Thoracic aorta (tissue), 2 donors: ENCODE measurements at places on chromosomes 4 and X.

- no peak for DNase-seq
These were observed 519.2 kb upstream of the DIPK2B start for GRCh38 chrX:45719751-45720501.

DNA sequence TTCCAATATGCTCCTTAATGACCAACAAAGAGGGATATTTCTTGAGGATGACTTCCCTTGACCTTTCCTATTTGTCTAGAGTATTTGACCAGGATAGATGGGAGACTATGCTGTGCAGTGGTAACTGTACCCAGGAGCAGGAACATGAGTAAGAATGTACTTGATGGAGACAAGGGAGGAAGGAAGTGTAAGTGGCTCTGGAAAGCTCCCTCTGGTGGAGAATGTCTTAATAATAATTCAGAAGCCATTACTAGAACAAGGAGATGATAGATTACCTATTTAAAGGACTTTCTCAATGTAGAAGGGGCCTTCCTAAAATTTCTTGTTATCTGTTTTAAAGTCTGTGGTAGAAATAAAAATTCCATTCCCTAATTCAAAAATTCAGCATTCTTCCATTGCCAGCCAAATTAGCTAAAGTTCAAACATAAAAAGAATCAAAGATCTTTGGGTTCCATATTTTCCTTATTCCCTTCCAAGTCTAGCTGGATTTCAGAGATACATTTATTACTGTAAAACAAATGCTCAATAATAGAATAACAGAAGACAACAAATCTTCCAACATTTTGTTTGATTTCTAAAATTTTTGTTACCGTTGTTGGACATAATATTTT is 83.8 kb downstream of the GRID2 start:
- DNase-seq, result no peak

- DNase-seq, result no peak
These were observed 73.0 kb downstream of the AFF1 start for GRCh38 chr4:87007528-87008446.

DNA sequence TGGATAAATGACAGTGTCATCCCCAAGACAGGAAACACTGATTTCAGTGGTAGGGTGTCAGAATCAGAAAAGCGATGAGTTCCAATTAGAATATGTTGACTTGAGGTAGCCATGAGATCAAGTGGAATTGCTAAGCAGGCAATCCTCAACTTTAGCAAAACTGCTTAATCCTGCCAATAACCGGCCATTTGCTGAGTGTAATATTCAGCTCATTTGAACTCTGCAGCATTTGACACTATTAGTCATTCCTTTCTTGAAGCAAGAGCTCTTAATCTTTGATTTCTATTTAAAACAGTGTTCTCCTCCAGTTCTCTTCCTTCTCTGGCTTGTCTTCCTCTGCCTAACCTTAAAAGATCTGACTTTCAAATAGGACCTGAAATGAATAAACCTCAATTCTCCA is 68.7 kb upstream of the DCLK2 start:
- DNase-seq, result no peak

GRCh38 chr4:158094413-158095134 is 78.3 kb downstream of the GASK1B start:
- no peak for DNase-seq

- DNase-seq, result peak; percentile 12
These were observed 3.1 kb downstream of the JADE1 start for GRCh38 chr4:128812442-128813235.

DNA sequence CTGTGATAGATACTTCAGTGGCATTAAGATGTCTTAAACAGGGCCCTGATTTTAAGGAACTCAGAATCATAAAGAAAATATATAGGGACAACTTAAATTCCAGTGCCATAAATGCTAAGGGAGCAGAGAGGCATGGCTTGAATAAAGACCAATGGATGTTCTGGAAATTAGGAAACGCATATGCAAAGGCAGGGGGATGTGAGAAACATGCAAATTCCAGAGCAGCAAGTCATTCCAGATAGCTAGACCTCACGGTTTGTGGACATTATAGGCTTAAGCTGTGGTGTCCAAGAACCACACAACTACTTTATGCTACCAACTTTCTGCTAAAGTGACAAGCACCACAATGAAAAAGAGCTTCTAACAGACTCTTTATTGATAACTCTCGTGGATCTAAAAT is 132.6 kb upstream of the ANK2 start:
- no peak for DNase-seq

DNA sequence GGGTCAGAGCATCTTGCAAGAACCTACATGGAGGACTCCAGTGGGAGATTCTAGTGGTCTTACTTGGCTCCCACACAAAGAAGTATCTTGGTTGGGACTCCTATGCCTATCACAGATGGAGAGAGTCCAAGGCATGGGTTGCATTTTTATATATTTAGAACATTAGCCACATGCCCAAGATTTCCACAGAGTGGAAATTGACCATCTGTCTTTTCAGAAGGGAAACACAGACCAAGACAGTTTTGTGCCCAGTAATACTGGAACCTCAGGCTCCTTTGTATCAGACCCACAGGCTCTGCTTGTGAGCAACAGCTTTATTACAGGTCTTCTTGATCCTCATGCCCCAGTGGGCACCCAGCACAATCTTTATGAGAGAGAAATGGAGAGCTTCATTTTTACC is 43.6 kb downstream of the PAGE2 start:
- DNase-seq, result no peak

DNA sequence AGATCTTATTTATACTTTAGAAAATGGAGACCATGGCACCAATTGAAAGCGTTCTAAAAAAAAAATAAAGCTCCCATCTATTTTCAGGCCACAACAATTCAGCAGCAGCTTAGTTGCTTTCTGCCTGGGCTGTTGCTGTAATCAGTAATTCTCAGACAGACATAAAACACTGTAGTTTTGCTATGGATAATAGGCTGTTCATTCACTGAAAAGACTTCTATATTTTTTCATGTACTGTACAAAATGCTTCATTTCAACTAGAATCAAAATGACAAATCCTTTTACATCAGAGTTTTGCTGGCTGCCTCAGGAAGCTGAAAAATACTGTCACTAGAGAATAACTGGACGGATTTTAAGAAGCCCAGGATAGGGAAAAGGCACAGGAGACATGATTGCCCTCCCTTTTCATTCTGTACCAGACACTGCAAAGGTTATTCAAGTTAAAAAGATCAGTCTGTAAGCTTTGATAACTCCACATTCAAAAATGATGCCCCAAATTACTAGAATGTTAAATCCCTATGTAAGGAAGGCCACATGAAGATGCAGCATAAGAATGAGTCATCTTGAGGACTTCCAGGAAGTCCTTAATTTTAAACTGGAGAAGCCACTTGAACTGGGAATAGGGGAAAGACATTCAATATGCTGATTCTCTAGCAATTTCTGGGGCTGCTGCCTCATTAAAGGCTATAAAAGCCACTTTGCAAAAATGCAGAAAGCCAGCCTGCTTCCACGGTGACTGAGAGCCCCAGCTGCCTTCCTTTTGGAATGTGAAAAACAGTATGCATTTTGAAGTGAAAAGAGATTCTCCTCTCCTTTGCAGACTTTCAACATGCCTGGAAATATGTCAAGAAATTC is 403.2 kb upstream of the RASGEF1B start:
- no peak for DNase-seq

DNA sequence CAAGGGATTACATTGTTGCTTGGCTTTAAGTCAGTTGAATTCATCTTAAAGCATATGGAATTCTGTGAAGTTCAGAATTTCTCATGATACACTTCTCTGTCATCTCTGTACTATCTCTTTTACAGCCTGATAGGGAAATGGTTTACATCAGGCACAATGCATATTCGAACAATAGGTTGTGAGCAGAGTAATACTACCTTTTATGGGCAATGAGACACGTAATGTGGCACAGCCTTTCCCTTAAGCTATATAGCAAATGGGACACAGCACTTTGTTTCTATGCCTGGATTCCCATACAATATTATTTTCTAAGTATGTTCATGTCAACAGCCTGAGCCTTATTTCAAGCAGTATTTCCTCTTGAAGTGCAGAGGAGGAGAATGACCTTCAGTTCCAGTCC is 58.4 kb downstream of the SYNPO2 start:
- no peak for DNase-seq

DNA sequence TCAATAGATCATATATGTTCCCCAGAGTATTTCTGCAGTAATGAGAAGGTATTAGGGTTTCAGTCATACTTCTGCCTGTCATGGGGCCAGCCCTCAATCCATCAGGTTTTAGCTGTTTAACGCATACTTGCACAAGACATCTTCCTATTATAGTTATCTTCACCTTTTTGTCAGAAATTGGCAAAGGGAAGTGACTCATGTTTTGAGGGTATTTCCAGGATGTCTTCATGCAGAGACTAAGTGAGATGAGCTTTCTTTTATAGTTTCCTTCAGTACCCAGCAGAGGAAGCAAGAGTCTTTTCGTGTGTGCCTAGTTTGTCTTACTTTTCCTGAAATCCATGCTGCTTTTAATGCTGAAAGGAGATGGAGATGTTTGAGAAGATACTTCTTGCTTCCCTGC is 9.5 kb downstream of the CSTF2 start:
- DNase-seq, result no peak

- DNase-seq, result no peak
These were observed 218.6 kb downstream of the CHM start for GRCh38 chrX:85828771-85829170.

GRCh38 chrX:150605603-150606002 is 37.2 kb downstream of the MTM1 start:
- DNase-seq, result no peak

DNA sequence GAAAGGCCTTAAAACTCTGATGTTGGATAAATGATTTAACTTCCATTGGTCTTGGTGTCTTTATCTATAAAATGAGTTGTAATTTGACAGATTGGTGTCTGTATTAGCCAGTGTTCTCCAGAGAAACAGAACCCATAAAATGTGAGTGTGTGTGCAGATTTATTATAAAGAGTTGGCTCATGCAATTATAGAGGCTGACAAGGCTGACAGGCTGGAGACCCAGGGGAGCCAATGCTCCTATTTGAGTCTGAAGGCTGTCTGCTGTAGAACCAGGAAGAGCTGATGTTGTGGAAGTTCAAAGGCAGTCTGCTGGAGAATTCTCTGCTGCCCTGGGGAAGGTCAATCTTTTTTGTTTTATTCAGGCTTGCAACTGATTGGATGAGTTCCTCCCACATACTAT is 131.7 kb downstream of the SLC4A4 start:
- DNase-seq, result no peak

- no peak for DNase-seq
These were observed 54.1 kb downstream of the PHF8 start for GRCh38 chrX:53990171-53990570.

- no peak for DNase-seq
These were observed 109.1 kb upstream of the BMP3 start for GRCh38 chr4:80921441-80921840.

DNA sequence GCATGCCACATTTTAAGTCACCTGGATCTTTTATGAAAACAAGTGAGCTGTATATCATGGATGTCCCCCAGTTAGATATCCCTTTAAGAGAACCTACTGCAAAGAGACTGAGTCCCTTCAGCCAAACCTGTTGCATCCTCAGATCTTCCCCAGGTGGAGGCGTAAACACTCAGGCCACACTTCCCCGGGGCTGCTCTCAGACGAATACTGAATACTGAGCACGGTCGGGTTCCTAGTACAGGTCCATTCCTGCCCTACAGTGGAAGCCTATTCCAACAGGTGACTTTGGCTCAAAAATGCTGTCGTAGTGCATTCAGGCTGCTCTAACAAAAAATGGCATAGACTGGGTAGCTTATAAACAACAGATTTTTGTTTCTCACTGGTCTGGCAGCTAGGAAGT is 320.2 kb upstream of the CLNK start:
- no peak for DNase-seq

GRCh38 chr4:1010395-1011021 is 918 bp upstream of the FGFRL1 start:
- peak; percentile 50 for DNase-seq

DNA sequence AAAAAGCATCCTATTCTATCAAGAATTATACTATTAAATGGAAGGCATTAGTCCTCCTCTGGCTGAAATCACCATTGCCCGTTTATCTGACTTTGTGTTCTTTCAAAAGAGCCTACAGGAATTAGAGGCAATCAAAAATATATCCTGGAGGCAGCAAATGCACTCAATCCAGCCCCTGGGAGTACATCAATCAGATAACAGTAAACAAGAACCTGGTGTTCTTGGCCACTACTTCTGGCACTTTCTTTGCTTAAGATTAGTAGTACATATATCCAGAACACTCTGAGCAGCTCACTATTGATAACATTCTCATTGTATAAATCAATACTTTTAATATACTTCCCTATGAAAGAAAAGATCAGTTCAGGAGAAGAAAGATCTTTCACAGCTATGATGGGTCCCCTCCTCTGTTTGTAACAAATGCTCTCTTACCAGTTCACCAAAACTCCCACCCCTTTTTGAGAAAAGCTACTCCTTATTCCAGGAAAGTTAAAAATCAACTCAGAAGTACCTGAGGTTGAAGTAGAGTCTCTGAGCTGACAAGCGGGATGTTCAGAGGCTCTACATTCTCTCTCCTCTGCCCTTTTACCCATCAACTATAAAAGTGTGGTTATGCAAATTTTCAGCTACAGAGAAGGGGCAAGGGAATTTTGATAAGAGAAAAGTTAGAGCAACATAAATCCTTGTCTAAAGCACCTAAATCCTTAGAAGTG is 176.0 kb downstream of the COX18 start:
- DNase-seq, result no peak

DNA sequence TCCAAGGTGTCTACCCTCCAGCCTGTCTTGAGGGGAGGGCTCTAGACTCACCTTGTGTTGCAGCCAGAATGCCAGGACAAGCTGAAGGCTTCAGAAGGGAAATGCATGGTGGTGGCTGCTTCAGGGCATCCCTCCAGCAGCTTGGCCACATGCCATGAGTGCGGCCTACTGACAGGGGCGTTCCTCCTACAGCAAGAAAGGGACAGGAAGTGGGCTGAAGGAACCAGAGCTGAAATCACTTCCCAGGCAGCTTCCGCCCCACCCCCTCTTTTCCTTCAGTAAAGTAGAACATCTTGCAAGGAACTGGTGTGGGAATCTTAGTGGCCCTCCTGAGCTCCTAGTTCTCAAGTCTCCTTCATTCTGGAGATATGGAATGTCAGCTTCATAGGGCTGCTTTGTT is 167.5 kb upstream of the DGKK start:
- DNase-seq, result no peak

DNA sequence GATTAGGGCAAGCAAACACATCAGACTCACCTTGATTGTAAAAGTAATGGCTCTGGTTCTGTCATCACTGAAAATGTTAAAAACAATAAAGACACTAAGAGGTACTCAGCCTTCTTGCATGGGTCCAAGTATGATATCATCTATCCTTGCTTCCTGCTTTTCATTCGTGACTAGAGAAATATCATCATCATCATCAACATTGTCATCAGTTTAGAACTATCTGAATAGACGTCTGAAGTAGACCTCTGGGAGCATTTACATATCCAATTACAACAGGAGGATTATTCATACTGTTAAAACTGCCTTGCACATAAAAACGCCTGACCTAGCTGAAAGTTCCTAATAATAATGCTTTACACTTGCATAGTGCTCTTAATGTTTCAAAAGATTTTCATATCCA is 9.8 kb upstream of the FRAS1 start:
- DNase-seq, result no peak

- no peak for DNase-seq
These were observed 37.7 kb downstream of the JADE1 start for GRCh38 chr4:128847082-128847724.

GRCh38 chrX:24168807-24169206 is 19.3 kb downstream of the ZFX start:
- no peak for DNase-seq
